Peyer's patch (tissue), 4 donors: ENCODE measurements at places on chromosomes 2 and 18. TPM values are rescaled to one million over a fixed set of nuclear protein-coding genes. Genes with fewer than 3 reads are reported as not detected.
A peak's percentile ranks its signal among the peaks of the same experiment; 100 is the strongest.

Gene ABCB11
- 0.18 TPM for total RNA-seq

Gene TFCP2L1
- 10.0 TPM for total RNA-seq

Gene HPCAL1
- 270 TPM for total RNA-seq

Gene SKOR2
- not detected for total RNA-seq

Gene ZSWIM2
- not detected for total RNA-seq

Gene AQP4
- total RNA-seq, result not detected

DNA sequence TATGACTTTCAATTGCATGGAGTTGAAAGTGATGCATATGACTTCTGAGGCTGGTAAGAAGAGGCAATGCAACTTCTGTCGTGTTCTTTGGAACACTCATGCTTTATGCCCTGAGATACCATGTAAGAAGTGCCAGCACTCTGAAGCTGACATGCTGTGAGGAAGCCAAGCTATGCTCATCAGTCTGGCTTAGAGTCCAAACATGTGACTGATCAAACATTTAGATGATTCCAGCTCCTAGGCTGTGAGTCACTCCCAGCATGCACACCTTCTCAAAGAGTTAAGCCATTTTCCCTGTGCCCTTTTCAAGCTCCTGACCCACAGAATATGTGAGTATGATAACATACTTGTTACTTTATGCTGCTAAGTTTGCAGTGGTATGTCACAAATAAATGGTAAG, 15.8 kb upstream of the VRK2 start:
- no peak for DNase-seq

GRCh38 chr2:127080938-127081755, 25.8 kb downstream of the BIN1 start:
- peak; percentile 69 for DNase-seq

DNA sequence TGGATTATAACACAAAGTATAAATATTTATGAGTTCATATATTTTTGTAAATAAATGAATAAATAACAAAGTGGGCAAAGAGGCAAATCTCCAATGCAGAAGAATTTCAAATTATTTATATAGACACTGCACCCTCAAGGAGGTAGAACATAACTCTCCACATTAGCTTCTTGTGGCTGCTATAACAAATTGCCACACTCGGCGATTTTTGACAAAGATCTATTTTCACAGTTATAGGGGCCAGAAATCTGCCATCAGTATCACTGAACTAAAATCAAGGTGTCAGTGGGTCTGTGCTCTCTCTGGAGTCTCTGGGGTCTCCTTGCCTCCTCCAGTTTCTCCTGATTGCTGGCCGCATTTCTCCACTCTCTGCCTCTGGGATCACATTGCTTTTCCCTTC, 92.0 kb upstream of the FAM136A start:
- no peak for DNase-seq

GRCh38 chr2:24576617-24577016, 85.6 kb downstream of the NCOA1 start:
- DNase-seq, result no peak

GRCh38 chr2:144358979-144359541, 160.9 kb downstream of the ZEB2 start:
- DNase-seq, result no peak

GRCh38 chr2:39408351-39409136, 28.5 kb downstream of the MAP4K3 start:
- DNase-seq, result no peak

DNA sequence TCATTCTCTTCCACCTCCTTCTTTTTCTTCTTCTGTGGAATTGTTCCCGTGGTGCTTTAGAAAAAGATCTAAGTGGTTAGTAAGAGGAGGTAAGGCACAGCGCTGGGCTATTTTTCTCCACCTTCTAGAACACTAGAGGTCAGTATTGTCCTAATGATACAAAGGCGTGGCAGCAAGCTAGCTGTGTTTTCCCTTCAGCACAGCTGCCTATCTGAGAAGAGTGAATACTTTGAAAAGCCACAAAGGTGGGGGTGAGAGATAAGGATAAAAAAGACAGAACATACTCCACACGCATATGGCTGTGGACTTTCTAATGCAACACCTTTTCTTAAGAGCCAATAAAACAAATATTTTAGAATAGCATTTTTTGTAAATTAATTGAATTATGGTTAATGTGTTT, 2.1 kb downstream of the CNTNAP5 start:
- DNase-seq, result no peak

GRCh38 chr2:195494451-195494850, 162.6 kb upstream of the SLC39A10 start:
- no peak for DNase-seq

DNA sequence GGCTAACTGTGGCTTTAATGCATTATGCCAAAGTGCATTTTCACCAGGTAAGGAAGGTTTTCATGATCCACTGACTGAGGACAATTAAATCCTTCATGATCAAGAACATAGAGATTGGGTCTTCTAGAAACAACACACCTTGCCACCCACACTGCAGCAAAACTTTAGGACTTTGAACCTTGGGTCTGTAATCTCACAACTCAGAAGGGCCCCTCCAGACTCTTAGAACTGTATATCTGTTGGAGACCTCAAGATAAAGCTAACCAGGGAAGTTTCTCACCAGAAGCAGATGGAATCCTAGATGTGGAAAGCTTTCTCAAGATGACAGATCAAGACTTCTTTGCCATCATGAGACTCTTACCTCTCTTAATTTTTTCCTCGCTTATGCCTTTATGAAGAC, 42.5 kb upstream of the MAT2A start:
- no peak for DNase-seq

- DNase-seq, result no peak
Observed at GRCh38 chr18:4308576-4308975, 146.5 kb downstream of the DLGAP1 start.

DNA sequence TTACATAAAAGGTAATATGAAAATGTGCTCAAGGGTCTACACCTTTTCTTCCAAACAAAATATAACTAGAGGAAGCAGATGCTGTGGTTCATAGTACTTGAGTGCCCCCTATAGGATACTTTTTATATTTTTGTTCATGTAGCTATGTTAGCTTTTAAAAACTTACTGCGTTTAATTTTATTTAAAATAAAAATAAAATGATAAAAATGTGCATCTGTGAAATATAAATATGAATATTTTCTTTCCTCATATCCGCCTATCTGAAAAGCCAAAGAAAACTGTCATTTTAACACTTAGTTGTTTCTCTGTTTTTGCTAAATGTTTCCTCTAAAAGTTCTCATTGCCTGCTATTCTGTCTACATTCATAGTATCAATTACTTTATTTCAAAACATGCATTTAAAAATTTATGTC, 9.6 kb upstream of the LRP1B start:
- DNase-seq, result no peak
